ENCODE measurements at places on chromosomes 1 and 21. TPM values are rescaled to one million over a fixed set of nuclear protein-coding genes. Genes with fewer than 3 reads are reported as not detected.

DNA sequence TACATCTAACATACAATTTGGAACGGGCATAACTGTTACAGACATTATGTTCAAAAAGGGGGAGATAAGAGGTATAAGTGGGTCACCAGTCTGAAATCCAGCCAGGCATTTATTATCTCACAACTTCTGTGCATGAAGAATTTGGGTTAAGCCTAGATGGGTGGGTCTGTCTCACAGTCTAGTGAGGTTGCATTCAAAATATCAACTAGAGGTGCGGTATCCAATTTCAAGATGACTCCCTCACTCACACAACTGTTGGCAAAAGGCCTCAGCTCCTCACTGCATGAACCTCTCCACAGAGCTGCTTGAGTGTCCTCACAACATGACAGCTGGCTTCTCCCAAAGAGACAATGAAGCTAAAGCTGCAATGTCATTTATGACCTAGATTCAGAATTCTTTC is 4.7 kb downstream of the AUNIP start:
- DNase-seq = no peak

- DNase-seq = no peak
These were observed 125.6 kb upstream of the ADAR start for GRCh38 chr1:154733621-154734020.

DCLRE1B gene
- polyA plus RNA-seq = 10.5 TPM

DNA sequence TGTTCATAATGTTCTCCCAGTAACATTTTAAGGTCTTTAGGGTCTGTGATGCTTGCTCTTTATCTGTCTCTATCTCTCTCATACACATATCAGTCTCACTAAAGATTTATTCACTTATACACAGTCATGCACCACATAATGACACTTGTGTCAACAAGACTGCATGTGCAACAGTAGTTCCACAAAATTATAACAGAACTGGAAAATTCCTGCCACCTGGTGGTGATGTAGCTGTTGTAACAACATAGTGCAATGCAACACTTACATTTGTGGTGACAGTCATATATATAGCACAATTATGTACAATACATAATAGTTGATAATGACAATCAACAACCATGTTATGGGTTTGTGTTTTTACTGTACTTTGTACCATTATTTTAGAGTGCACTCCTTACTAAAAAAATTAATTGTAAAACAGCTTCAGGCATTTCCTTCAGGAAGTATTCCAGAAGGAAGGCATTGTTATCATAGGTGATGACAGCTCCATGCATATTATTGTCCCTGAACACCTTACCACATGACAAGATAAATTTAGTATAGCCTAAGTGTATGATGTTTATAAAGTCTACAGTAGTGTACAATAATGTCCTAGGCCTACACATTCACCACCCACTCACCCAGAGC is 8.1 kb downstream of the TDRD5 start:
- no peak for DNase-seq

GNG4 gene
- 4.0 TPM for polyA plus RNA-seq

DNA sequence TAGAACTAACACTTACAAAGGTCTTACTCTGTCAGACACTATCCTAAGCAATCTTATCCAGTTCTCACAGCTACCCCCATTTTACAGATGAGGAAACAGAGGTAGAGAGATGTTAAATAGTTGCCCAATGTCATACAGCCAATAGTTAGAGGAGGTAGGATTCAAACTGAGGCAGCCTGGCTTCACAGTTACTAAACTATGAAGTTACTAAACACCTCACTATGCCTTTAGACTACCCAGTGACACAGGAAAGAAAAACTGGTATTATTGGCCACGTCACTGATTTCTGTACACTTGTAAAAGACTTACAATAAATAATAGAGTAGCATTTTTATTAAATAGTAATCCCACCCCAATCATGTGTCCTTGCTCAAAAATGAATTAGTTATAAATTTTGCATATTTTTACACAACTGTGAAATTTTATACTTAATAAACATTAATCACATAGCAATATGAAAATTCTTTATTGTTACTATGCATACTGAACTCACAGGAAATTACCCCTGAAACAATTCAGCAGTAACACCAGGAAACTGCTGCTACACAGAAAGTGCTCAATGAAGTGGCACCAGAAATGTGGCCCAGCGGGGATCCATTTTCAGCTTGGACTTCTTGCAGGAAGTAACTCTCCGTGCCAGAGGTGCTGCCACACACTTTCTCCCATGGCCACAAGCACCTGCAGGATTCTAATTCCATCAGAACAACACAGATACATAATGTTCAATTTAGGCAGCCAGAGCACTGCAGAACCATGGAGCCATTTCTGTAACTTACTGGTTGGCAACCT is 69.4 kb downstream of the VAV3 start:
- DNase-seq = no peak

- DNase-seq = no peak
These were observed 11.2 kb downstream of the S100A10 start for GRCh38 chr1:151982300-151983005.

LDLRAD1 gene
- polyA plus RNA-seq = not detected

DNA sequence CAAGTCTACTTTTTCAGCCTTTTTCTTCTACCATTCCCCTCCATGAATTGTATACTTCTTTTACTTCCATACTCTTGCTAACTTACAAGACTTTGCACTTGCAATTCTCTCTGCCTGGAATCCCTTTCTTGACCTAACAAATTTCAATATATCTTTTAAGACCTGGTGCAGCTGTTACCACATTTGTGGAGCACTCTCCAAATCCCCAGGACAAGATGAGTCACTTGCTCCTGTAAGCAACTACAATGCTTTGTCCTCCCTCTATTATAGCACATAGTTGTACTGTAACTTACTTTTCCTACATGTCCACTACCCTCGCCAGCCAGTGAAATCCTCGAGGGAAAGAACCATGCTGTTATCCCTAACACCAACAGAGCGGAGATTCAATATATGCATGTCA is 43.1 kb downstream of the WARS2 start:
- DNase-seq = no peak

DNA sequence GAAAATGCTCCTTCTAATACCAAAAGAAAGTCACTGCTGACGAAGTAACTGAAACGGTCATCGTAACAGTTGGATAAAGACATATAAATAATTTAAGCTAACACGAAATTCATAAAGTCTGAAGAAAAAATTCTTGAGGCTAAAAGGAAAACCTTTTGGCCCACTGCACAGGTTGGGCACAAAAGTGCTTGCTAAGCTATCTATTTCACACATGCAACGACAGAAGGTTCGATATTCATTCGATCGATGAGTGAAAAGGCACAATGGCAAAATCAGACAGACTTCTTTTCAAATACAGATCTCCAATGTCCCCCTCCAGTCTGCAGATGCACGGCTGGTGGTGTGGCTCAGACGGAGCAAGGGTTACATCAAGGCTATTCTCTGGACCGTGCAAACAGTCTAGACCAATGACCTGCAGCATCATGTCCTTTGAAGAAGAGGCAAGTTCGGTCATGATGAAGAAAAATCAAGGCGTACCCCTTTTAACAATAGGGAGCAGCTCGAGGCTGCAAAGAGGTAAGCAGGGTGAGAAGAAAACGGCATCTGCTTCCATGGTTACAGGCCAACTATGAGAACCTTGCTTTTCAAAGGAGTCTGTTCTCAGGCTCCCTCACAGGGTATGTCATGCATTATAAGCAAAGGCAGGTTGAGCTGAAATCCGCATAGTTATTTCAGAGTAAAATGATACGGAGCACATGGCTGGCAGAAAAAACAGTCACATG is 579.6 kb downstream of the USP25 start:
- DNase-seq = no peak

DNA sequence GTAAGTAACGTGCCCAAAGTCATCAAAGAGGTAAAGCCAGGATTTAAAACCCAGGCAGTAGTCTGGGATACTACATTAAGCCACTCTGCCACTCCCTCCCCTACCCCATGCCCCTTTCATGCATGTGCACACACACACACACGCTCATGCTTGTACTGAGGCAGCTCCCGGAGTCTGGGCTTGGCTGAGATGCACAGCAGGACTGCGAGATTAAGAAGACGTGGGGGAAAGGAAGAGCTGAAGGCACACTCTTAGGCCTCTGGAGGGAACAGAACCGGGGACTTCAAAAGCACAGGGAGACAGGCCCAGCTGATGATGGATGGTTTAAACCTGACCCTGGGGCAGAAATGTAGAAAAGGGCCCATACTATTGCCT is 98.3 kb downstream of the GLIS1 start:
- no peak for DNase-seq

DNA sequence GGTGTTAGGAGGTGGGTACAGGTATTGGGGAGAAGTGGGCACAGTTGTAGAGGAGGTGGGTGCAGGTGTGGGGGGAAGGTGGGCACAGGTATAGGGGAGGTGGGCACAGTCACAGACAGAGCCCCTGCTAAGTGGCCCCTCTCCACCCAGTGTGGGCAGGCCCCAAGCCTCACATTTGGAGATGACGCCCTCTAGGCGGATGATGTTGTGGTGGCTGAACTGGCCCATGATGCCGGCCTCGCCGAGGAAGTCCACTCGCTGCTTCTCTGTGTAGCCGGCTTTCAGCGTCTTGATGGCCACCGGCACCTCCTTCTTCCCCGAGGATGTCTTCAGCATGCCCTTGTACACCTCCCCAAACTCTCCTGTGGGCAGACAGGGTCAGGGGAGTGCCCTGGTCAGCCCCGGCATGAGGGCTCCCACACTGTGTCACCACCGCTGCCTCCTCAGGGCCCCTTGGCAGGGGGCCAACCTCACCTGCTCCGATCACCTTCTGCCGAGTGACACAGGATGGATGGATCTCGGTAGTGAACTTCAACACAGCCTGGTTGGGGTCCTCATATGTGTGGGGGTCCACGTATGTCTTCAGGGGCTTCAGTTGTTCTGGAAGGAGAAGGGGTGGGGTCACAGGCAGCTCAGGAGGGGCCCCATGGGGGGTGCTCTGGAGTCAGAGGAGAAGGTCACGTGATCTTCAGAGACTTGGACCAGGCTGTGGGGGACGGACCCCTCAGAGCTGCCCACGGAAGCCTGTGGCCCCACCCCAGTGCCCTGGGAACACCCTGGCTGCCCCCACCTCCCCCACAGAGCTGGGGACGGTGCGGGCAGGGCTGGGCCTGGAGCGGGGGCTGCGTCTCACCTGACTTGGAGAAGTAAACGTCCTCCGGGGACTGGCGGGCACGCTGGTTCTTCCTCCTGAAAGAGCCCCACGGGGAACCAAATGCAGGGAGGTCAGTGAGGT is 22.6 kb downstream of the EPHA2 start:
- DNase-seq = no peak

GRCh38 chr1:169946206-169946605 is 52.5 kb upstream of the SCYL3 start:
- DNase-seq = no peak

DNA sequence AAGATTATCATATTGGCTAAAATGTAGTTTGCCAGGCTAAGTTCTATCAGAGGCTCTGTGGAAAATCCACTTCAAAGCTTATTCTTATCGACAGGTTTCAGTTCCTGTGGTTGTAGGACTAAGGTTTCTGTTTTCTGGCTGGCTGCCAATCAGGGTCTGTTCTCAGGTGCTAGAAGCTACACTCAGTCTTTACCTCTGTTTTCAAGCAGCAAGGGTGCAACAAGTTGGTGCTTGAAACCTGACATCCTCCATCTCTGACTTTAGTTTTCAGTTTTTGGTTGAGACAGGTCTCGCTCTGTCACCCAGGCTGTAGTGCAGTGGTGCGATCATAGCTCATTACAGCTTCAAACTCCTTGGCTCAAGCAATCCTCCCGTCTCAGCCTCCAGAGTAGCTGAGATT is 15.3 kb upstream of the TMCO2 start:
- no peak for DNase-seq

CELA3A gene
- not detected for polyA plus RNA-seq

GRCh38 chr1:106785176-106785575 is 271.3 kb upstream of the PRMT6 start:
- DNase-seq = no peak

ISG20L2 gene
- polyA plus RNA-seq = 41.7 TPM

CFHR5 gene
- polyA plus RNA-seq = not detected

NKAIN1 gene
- 4.7 TPM for polyA plus RNA-seq

- no peak for DNase-seq
These were observed 59.3 kb downstream of the MAN1C1 start for GRCh38 chr1:25675729-25676476.

GRCh38 chr1:53567851-53568250 is 108.7 kb downstream of the DMRTB1 start:
- DNase-seq = no peak

DNA sequence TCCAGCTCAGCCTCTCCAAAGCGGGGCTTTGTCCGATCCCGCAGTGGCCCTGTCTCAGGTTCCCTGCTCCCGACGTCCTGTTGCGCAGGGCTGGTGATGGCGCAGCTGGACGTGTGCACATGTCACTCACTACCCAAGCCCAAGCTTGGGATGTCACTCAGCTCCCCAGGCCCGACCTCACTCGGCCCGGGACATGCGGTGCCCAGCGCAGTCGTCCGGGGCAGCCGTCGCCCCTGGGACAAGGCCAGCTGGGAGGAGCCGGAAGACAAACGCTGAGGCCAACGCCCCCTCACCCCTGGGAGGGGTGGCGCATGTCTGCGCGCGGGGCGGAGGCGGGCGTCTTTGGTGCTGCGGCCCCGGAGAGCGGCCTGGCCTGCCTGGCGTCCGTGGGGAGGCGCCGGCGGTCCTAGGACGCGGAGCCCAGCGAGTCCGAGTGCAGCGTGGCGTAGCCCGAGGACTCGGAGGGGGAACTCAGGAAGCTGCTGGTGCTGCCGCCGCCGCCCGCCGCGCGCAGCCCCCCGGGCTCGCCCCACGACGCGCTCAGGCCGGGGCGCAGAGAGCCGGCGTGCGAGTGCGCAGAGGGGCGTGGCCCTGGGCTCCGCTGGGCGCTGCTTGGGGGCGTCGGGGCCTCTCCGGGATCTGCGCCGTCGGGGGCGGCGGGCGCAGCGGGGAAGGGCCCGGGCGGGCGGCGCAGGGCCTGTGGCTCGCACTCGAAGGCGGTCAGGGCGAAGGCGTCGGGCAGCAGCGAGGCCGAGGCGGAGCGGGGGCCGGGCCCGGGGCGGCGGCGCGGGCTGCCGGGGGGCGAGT is 5.2 kb downstream of the HES3 start:
- no peak for DNase-seq

GRCh38 chr1:208198236-208198635 is 45.9 kb downstream of the PLXNA2 start:
- no peak for DNase-seq

LRRC71 gene
- 0.25 TPM for polyA plus RNA-seq

PCP4 gene
- polyA plus RNA-seq = 11.1 TPM

GRCh38 chr1:66494482-66494881 is 39.5 kb upstream of the SGIP1 start:
- no peak for DNase-seq

KCNA2 gene
- polyA plus RNA-seq = 0.34 TPM

DCST1 gene
- 0.14 TPM for polyA plus RNA-seq

DNASE2B gene
- 0.12 TPM for polyA plus RNA-seq

- DNase-seq = no peak
These were observed 59.9 kb upstream of the CACNA1E start for GRCh38 chr1:181423301-181423918.

DNA sequence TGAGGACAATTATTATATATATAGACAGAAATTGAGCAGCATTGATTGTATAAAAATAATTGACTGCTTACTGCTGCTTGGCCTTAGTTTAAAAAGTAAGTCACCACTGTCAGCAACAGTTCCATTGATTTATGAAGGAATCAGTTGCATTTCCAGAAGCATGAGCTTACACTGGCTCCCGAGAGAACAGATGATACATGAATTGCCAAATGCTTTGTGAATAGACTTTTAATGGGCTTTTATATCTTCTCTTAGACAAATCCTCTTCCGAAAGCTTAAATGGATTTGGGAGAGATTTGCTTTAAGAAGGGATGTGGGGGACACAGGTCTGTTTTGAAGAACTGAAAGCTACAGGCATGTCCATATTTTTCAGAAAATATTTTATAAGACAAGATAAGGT is 7.5 kb downstream of the FHAD1 start:
- DNase-seq = no peak

Measured in left renal cortex interstitium (tissue), 4 donors.